ENCODE measurements at places on chromosomes 7 and 10.

DNA sequence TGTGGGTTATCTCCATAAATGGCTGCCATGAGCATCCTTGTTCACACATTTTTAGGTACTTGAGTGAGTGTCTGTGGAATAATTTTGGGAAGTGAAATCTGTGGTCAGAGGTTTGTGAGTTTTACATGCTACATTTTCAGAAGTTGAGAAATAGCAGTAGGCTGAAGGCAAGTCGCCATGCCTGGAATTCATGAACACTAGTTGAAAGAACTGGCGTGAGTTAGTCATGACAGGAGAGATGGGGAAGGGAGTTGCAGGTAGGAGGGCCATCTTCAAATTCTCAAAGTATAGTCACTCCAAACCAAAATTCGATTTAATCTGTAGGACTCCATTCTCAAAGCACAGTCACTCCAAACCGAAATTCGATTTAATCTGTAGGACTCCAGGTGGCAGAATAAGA, 89.6 kb downstream of the EGFR start:
- no peak for DNase-seq

- no peak for DNase-seq
These were observed 291.3 kb downstream of the REEP3 start for GRCh38 chr10:63812501-63812900.

GRCh38 chr7:24834128-24834798, 77.0 kb upstream of the GSDME start:
- no peak for DNase-seq

DNA sequence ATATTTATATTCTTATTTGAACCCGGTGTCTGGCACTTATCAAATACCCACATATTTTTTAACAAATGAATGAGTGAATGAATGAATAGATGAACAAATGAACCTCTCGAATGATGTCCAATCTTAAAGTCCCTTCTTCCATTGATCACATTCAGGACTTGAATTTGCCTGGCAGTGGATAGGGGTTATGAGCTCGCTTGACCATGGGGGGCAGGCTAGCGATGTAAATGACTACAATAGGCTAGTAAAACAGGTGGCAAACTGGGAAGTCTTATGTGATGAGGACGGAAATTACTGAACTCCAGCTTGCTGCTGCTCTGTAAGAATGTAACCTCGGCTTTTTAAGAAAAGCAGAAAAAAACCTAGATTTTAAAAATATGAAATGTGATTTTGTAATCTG, 247.7 kb upstream of the DKK1 start:
- DNase-seq: no peak

DNA sequence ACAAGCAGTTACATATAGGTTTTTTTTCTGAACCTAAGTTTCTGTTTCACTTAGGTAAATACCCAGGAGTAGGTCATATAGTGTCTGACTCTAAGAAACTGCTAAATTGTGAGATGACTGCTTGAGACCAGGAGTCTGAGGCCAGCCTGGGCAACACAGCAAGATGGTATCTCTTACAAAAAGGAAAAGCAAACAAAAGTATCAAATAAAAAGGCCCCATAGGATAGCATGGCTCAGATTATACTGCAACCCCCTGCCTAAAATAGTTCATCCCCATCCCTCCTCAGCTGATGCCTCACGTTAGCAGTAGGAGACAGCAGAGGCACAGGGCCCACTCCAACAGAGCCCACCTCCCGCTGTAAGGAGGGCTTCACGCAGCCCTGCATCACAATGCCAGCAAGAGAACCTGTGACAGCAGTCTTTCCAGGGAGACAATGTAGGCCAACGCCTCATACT, 90.3 kb downstream of the SRPK2 start:
- no peak for DNase-seq

DNA sequence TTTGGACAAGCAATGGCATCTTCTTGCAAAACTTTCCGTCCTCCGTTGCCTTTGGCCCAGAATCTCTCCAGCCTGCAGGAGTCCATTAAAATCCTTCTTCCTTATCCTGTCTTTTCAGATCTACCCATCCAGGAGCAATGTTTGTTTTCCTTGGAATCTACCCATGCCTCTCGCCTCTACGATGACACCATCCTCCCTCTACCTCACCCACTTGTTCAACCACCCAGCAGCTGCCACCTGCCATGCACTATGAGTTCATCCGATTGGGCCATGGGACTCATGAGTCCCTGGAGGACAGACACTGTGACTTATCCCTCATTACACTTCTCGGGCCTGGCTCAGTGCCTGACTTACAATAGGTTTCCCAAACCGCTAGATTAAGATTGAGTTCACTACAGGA, 26.8 kb upstream of the MGMT start:
- no peak for DNase-seq

DNA sequence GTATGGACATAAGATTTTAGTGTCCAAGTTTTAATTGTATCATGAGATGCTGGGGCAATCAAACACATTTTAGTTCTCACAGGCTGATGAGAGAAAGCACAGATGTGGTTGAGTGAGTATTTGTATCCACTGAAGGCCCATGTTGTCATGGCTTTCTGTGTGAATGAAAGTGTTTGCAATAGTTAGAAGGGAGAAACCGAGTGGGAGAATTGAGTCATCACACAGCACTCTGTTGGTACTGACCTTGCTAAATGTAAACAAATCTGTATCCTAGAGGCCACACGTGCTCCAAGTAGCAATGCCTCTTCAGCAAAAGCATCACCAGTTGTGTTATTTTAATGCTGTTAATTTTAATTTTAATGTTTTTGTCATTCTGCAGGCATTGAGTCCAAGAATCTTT, 121.2 kb downstream of the EMX2 start:
- DNase-seq: no peak
